ENCODE measurements at places on chromosomes 5 and 9.

- DNase-seq = no peak
These were observed 313 bp downstream of the BRIX1 start for GRCh38 chr5:34915856-34916192.

GRCh38 chr5:134600600-134600999 lies 32.0 kb downstream of the SAR1B start:
- DNase-seq = peak; percentile 11

GRCh38 chr5:10635867-10636350 lies 72.0 kb downstream of the ANKRD33B start:
- DNase-seq = peak; percentile 51

- DNase-seq = peak; percentile 88
These were observed 105.3 kb downstream of the UBE2R2 start for GRCh38 chr9:33921967-33922895.

DNA sequence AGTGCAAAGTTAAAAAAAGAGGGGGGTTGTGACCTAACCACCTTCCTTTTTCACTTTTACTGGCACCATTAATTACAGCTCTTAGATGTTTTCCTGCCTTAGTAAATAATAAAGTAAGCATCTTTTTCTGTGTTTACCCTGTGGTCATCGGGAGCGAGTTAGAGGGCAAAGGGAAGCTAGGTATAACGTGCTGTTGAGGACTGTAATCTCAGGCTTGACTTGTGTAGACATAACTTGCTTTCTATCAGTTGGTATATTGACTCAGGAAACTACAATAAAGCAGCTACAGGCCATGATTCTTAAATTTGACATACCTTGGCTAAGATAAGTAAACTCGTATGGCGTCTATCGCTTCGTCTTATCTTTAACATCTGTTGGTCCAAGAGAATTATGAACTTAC lies 509.8 kb upstream of the CHD1 start:
- DNase-seq = no peak

DNA sequence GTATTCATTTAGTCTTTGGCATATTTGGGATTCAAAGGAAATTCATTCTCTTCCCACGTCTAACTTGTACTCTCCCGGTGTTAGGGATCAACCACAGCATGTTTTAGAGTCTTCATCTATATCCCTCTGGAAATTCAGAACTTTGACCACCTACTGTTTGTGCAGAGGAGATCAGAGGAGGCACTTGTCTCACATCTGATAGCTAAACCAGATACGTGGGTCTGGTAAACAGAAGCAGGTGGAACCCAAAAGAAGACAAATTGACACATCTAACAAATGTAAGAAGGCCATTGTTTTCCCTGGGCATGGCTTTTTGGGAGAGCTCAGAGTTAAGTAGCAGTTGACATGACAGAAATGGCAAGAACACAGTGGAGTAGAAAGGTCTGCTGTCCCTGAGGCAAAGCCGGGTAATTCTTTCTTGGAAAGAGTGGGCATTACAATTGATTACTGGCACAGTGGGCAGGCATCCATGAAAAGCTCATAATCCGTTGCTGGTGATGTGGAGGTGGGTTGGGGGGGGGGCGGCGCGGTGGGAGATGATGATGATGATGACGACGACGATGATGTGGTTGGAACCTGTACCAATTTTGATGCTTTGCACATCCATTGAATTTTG lies 27.5 kb downstream of the PIP5K1B start:
- no peak for DNase-seq

- DNase-seq = no peak
These were observed 1143.5 kb downstream of the PTPRD start for GRCh38 chr9:9469271-9469670.

GRCh38 chr9:93107825-93108161 lies 11.8 kb downstream of the CARD19 start:
- DNase-seq = no peak

- DNase-seq = no peak
These were observed 26.4 kb downstream of the TNFAIP8 start for GRCh38 chr5:119382169-119382568.

- no peak for DNase-seq
These were observed 122.3 kb downstream of the CDC42SE2 start for GRCh38 chr5:131386124-131386523.

- no peak for DNase-seq
These were observed 191.5 kb upstream of the PCSK5 start for GRCh38 chr9:75699017-75699416.

DNA sequence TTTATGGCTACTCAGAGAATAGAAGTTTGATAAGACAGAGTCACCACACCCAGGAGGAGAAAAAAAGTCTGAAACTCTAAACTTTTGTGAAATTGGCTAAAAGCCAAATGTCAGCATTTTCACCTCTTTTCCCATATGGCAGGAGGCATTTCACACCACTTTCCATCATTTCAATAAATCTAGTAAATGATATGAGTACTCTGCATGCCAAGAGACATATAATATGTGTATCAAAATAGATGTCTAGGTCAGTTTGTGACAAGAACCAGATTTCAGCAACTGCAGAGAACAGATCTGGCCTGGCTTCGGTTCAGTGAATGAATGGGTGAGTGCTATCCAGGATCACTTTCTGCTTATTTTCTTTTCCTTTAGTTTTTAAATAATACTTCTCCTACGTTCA lies 470.8 kb downstream of the ENC1 start:
- DNase-seq = no peak

DNA sequence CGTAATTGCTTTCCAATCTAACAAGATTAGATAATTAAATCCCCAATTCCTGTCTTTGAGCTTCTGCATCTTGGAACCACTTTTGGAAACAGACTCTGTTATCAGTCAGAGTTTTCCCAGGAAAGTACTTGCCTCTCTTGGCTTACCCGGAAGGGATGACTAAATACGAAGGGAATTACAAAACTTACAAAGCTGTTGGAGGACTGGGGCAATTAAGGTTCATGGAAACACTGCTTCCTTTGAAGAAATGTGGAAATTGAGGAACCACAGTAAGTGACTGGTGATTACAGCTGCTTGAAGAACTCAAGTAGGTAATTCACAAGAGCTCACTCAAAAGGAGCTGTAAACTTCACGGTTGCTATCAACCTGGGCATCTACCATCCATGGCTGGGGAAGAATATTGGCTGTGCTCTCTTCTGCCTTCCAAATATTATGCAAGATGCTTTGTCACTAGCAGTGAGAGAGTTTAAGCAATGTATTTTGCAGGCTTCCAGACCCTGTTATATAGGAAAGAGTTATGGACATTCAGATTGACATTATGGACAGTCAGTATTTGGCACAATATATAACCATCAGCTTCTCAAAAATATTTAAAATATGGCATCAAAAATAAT lies 104.6 kb upstream of the MAN2A1 start:
- DNase-seq = no peak

GRCh38 chr9:84170521-84171141 lies 169.9 kb downstream of the SLC28A3 start:
- peak; percentile 68 for DNase-seq

GRCh38 chr5:14726066-14726838 lies 61.7 kb downstream of the OTULIN start:
- DNase-seq = no peak

DNA sequence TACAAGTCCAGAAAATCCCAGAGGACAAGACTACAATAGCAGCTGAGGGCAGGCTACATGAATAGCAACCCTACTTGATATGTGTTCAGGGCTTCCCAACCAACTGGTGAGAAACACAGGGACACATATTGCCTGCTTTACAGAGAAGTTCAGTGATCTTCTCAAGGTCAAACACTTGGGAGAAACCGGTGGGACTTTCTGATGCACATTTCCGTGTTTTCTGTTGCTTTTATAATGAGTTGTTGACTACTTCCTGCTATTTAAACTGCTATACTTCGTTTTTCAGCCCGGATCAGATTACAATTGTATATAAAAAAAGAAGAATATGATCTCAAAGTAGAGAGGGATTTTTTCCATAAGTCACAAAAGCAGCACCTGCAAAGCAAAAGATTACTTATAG lies 175.1 kb downstream of the SNX18 start:
- DNase-seq = no peak

DNA sequence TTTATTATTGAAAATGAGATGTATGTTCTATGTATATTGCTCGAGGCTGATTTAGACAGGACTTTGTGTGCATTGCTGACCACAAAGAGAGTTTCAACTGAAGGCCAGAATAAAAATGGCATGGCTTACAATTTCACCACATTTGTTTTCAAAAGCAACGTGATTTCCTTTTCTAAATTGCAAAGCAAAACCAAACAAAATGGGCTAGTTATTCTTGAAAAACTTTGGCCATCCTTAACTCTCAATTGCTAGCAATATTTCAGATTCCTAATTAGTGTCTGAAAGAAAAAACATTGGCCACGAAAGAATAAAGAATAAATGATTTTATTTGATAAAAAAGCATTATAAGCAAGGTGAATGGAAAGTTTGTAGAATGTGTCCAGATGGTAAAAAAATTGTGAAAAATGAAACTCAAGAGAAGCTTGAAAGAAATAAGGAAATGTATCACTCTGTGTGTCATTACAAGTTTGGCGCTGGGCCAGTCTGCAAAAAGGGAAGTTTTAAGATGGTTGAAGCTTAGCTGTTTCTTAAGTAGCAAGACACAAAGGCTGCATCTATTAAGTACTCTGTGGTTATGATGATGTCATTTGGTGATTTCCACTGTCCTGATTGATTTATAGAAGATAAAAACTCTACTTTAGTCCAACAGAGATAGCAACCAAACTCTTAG lies 89.2 kb upstream of the PRLR start:
- no peak for DNase-seq
